ENCODE measurements at places on chromosomes 3 and 15.

DNA sequence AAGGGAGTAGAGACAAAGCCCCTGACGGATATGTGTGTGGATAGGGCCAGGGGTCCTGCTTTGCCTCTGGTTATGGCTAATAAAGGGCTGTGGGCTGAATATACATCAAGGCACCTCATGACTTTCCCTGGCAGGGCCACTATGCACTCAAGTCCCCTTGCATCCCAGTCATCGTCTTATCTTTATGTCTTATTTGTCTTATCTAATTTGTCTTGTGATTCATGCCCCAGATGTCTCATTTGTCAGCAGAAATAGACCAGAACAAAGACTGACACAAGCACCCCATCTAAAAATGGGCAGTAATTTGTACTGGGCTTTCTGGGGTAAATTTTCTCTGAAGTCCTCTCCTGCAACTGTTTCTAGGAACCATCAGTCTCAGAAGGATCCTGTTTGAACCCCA lies 68.6 kb downstream of the ITGA11 start:
- DNase-seq, result no peak

GRCh38 chr15:99139276-99139675 lies 34.4 kb downstream of the SYNM start:
- no peak for DNase-seq

GRCh38 chr15:81941479-81941878 lies 104.3 kb downstream of the MEX3B start:
- DNase-seq, result no peak

- DNase-seq, result no peak
Measured at GRCh38 chr15:24898715-24899272, 56.0 kb upstream of the SNRPN start.

GRCh38 chr3:127107002-127107401 lies 85.9 kb upstream of the PRR23E start:
- no peak for DNase-seq

DNA sequence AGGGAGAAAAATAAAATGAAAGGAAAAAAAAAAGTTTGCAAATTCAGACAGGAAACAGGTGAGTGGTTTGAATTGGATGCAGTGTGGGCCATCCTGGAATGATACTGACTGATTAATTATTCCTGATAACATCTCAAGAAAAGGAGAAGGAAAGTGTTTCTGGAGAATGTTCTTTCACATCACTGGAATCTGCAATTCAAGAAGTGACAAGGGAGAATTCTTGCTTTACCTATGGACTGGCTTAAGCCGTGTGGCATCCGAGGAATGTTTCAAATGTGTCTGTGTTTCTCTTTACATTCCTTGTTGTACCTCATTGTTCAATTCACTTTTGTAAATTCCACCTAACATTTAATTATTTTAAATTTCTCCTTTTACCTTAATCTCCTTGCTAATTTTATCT lies 465.0 kb downstream of the EPHB1 start:
- no peak for DNase-seq

GRCh38 chr15:27410996-27411605 lies 440.1 kb downstream of the GABRG3 start:
- DNase-seq, result no peak

GRCh38 chr15:93428807-93429351 lies 339.9 kb upstream of the RGMA start:
- no peak for DNase-seq

GRCh38 chr3:117556646-117557407 lies 847.2 kb downstream of the TUSC7 start:
- no peak for DNase-seq

GRCh38 chr3:65795166-65795565 lies 243.6 kb downstream of the MAGI1 start:
- DNase-seq, result no peak

DNA sequence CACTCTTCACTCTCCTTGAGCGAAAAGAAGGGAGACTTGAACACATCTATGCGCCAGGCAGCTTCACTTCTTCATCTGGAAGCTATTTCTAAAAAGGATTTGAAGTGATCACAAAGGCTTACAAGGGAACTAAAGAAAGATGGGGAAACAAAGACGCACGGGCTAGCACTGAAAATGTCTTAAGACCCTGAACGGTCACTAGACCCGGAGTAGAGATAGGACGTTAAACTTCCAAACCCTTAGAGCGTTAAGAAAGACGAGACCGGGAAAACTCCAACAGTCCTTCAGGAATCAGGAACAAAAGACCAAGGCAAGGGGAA lies 47.5 kb upstream of the EPHB3 start:
- no peak for DNase-seq

DNA sequence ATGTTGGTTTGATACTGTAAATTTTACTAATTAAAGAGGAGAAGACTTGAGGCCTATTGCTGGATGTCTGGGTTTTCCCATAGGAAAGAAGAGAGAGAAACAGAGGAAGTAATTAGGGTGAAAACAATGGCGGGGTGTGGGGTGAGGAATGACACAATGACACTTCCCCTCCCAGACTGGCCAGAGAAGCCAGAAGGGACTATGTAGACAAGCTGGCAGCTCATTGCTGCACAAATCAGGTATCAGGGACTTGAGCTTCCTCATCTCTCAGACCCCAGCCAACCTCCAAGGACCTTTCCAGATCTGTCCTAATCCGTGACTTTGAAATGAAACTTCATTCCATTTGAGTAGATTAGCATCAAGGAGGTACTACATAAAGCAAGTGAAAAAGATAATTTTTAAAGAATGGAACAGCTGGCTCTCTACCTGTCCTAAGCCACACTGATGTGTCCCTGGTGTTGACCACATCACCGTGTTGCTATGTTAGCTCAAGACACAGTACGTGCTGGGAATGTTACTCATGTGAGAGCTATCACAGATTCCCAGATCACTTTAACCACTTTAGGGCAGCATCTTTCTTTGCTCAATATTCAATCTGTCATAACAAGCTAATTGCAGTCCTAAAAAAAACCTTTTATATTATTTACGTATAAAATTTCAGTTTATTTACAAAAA lies 22.2 kb downstream of the TMEM212 start:
- no peak for DNase-seq

- DNase-seq, result no peak
Measured at GRCh38 chr15:81819924-81820635, 225.7 kb downstream of the MEX3B start.

- no peak for DNase-seq
Measured at GRCh38 chr3:123832692-123833397, 51.3 kb downstream of the MYLK start.

DNA sequence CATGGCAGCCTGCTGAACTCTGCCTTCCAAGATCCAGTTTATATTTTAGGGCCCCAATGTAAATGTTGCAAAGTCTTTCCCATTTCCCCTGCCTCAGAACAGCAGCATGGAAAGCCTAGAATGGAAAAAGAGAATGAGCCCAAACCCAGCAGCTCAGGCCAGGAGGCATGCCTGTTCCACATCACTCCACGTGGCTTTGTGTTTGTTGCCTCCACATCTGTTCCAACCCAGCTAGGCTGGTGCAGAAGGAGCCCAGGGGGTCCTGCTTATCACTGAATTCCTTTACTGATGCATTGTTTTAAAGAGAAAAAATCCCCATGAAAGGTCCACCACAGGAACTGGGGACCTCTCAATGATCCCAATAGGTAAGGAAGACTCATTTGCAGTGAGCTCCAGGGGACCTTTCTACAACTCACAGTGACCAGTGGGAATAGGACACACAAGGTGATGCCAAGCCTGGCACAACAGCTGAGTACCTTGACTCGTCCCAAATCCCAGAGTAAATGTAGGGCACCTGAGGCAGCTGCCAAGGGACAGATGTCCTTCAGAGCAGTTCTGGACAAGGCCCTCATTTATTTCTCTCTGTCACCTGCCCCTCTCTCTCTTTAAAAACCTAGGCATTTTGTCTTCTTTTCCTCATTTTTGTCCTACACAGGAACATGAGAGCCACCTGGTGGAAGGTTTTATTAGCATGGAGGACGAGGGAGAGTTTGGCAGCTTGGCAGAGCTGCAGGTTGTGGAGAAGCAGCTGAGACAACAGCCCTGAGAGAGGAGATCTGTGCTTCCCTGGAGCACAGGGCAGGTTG lies 41.7 kb upstream of the ADAMTS17 start:
- DNase-seq, result no peak
